Femur (tissue), 1 donor: ENCODE measurements at places on chromosomes 2 and 18.
A peak's percentile ranks its signal among the peaks of the same experiment; 100 is the strongest.

GRCh38 chr2:231900486-231900942 is 25.7 kb downstream of the NPPC start:
- DNase-seq: peak; percentile 70

DNA sequence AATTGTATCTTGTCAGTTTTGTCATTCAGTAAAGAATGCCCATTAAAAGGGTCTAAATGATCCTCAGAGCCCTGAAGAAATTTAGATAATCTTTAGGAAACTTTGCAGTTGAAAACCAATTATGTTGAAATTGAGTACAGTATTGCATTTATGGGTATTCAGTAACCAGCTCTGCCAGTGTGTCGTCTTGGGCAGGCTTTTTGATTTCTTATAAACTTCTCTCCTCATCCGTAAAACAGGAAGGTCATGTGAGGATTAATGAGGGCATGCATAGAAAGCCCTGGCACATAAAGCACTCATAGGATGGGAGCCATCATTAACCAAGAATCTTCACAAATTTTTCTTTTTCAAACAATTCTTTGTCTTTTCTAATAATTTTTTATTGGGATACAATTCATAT is 14.8 kb downstream of the PNO1 start:
- DNase-seq: no peak

GRCh38 chr18:48932822-48933510 is 17.8 kb downstream of the SMAD7 start:
- DNase-seq: peak; percentile 62

DNA sequence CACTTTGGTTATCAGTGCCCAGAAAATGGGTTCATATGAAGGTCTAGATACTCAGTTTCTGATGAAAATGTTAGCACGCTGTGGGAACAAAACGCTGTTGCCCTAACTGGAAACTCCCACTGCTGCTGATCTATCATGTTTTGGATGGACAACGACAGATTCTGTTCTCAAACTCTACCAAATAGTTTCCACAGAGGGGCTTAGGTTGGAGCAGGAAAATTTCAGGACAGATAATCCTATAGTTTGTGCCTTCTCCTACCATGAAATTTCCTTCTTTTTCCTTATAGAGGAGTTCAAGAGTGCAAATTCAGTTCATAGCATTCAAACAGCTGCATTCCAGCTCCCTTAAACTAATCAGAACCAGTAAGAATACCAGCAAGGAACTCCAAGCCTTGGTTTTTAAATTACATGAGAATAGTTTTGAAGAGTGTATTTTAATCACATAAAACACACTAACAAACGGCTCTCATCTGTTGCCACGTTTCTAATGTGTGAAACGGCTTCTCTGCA is 58.7 kb upstream of the RALBP1 start:
- DNase-seq: no peak

DNA sequence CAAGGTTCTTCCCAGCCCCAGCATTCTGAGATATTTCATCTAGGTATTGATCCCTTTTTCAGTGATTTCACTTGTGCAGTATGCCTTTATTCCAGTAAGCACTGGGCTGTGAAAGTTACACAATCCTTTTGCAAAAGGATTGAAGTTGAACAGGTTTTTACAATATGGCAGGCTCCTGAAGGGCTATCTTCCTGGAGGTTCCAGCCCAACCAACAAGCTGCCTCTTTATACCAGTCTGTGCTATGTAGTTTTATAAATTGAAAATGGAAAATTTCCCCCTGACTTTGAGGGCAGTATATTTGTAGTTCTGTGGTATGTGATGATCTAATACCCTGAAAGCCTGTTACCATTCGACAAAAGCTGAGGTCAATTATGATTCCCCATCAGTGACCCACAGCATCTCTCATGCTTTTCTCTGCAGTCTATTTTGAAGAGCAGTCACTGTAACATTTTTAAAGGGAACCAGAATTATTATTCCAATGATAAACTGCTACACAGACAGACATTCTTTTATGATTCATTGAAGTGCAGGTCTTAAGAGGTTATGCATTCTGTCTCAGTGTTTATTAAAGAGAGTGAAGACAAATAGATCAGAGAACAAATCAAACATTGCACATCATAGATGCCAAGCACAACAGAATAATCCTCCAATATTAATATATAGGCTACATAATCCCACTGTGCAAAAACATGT is 35.2 kb upstream of the STPG4 start:
- no peak for DNase-seq

DNA sequence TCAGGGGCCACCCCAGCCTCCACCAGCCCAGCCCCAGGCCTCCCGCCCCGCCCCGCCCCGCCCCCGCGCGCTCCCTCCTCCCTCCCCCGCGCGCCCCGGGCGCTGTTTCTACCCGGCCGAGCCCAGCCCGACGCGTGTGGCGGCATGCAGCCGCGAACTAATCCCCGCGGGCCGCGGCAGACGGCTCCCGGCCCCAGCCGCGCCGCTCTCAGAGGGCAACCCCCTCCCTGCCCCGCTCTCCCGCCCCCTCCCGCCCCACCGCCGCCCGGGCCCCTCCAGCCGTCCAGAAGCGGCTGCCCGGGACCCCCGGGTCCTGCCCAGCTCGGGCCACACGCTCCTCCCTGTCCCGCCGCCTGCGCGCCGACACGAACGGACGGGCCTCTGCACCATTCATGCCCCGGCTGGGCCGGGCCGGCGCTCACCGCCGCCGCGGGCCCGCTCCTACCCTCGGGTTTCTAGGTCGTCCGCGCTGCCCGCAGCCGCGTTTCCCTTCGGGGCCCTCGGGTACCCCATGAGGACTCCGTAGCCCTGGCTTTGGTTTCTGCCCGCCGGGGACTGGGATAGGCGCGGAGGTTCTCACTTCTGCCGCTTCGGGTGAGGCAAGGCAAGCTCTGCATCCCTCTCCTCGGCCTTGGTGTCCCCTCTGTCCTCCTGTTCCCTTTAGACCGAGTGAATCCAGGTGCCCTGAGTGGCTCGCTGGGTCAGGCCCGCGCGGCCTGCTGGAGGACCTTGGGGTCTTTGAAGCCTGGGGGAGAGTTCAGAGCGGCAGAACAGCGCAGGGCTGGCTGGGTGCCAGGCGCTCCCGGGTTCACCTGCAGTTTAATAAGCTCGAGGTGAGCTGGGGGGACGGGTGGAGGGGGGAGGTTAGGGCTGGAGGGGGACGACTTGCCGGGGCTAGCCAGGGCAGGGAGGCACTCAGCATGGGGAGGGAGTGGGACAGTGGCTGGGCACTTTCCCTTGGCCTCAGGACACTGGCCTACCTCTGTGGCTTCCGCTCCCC is 3.1 kb downstream of the WNT10A start:
- no peak for DNase-seq

DNA sequence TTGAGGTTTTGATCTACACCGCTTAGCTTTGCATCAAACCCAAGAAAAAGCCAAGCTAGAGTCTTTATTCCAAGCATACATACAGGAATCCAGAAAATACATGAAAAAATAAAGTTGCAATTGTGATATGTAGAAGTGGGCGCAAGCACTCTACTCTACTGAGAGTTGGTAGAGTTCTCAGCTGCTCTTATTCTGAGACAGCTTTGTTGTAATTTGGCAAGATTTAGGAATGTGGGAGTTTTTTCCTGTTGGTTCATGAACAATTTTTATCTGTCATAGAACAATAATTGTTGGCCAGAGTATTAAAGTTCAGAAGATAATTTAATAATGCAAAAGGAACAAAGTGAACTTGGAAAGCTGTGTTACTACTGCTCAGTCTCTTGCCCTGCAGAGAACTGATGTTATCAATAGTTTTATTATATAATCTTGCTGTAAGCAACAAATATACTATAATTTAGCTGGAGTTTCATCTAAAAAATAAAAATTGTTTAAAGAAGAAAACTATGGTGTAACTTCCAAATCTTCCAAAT is 302.0 kb upstream of the RND3 start:
- DNase-seq: no peak

GRCh38 chr18:50987261-50987660 is 19.4 kb downstream of the ELAC1 start:
- no peak for DNase-seq

DNA sequence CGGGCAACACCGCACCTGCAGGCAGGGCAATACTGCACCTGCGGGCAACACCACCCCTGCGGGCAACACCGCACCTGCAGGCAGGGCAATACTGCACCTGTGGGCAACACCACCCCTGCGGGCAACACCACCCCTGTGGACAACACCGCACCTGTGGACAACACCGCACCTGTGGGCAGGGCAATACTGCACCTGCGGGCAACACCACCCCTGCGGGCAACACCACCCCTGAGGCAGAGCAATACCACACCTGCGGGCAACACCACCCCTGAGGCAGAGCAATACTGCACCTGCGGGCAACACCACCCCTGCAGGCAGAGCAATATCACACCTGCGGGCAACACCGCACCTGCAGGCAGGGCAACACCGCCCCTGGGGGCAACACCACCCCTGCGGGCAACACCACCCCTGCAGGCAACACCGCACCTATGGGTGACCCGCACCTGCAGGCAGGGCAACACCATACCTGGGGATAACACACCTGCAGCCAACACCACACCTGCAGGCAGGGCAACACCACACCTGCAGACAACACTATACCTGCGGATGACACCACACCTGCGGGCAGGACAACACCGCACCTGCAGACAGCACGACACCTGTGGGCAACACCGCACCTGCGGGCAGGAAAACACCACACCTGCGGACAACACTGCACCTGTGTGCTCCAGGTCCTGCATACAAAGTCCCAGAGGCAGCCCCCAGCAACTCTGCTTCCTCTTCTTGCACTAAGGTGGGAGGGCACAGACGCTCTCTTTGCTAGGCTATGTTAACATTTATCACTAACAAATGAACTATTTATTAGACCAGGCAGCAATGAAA is 57.7 kb downstream of the EIPR1 start:
- DNase-seq: no peak

GRCh38 chr2:239684271-239684810 is 283.5 kb upstream of the HDAC4 start:
- no peak for DNase-seq

GRCh38 chr2:233832869-233833311 is 21.4 kb downstream of the HJURP start:
- DNase-seq: peak; percentile 17

- no peak for DNase-seq
These were observed 81.6 kb upstream of the CYRIA start for GRCh38 chr2:16747257-16747656.

DNA sequence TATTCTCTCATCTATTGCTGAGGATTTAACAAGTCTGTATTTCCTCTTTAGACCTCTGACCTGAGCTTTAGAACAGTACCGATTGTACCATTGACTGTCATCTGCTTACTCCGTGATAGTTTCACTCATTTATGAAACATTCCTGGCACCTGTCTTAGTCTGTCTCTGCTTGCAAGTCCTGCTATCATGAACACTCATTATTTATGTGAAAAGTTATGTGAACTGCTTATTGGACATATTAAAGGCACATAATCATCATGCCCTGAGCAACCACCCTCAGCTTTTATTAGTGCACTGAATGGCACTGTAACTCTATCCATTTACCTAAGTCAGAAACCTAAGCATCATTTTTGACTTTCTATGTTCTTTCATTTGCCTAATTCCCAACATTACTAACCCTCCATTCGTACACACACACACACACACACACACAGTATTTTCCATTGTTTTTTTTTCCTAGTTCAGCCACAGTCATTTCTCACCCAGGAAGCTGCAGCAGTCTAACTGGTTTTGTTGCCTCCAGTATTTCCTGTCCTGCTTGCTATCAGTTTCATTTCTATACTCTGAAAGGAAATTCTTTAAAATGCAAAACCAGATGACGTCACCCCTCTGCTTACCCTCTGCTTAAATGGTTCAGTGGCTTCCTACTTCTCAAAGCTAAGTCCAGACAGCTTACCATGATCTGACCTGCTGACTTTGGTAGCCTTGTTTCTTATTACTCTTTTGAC is 146.1 kb downstream of the HAUS1 start:
- no peak for DNase-seq

DNA sequence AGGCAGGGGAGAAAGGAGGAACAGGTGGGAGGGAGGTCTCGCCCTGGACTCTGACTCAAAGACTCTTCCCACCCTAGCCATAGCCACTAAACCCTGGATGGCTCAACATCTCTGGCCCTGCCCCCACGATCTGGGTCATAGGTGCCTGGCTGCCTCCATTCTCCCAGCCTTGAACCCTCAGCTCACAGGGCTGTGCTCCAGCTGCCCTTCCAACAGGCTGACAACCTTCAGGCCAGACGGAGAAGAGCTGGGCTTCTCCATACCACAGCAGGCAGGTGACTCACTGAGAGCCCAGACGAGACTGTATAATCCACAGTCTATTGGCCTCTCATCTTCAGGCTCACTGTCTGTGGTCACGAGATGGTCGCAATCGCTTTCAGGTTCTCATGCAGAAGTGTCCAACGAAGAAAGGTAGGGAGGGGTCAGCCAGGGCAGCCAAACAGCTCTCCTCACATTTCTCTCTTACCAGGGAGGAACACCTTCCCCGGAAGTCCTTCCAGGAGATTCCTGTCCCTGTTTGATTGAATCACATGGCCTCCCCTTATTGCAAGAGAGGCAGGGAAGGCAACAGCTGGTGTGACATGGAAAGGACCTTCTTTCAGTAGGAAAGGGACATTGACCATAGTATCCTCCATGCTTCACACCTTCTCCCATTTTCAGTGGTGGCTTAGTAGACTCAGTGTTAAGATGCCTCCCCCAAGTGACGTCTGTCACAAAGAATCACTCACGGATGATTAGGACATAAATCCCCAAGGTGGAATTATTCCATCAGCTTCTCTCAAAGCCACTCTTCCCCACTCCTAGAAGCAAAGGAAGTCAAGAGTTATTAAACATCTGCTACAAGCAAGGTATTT is 100.1 kb downstream of the MRO start:
- DNase-seq: no peak

DNA sequence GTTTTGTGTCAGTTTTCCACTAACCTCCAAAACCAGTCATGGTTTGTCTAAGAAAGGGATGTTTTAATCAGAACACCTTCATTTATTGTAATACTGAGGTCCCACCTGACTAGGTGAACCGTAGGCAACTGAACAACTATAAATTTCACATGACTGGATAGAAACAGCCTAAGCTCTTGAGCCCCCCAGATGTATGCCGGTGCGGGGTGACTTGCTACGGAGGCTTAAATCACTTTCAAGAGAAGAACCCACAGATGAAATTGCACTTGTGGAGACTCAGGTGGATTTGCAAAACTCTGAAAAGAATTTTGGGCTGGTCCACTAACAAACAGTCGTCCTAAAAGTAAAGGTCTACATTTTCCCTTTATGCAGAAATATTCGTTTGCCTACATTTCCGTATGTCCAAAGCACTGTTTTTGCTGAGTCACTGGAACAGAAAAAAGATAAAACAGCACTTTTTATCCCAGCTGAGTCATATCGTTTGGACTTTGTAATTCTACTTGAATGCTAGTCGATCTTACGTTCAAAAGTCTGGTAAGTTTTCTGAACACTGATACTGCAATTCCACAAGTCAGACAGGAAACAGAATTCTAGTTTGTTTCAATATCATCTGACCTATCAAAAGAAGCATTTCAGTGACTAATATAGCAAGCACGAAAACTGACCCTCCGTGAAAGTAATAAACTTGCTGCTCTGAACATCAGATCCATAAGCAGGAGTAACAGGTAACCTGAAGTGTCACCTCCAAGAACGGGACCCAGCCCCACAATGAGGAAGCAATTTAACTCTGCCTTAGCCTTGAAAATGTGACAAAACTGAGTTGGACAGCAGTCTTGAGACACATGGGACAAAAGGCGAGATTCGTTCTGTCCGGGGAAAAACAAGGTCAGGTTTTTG is 18.1 kb downstream of the ZNF516 start:
- no peak for DNase-seq
